Activated T-cell treated with anti-CD3 and anti-CD28 coated beads, Interleukin-2, amount 50 U/mL, for 72 hours (primary cell): ENCODE measurements at places on chromosomes 4 and X. TPM values are rescaled to one million over a fixed set of nuclear protein-coding genes. Genes with fewer than 3 reads are reported as not detected.

The GLUD2 gene
- 0.26 TPM for total RNA-seq

DNA sequence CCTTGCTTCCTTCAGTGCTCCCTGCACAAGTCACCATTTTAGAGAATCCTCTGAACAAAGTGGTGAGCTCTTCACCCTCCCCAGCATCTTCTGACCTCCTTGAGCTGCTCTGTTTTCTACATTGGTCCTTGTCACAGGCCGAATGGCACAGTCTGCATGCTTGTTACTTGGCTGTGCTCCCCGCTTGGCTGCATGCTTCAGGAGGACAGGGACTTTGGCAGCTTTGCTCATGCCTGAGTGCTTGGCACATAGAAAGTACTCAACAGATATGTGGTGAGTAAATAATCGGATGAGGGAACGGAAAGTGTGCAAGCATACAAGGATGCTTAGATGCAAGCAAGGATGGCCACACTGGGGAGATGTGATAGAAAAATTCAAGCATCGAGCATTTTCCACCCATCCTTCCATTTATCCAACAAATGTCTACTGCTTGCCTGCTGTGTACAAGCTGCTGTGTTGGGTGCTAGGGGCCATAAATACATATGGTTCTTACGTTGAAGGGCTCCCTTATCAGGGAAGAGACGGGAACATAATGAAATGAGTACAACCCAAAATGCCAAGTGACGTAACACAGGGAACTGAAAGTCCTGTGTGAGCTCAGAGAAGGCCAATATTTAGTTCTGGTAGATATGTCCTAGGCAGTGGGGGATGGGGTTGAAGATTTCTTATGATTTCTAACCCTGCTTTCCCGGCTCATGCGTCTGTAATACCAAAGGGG lies 31.2 kb downstream of the SLC2A9 start:
- H3K27me3 ChIP-seq = no peaks in the 10 kb centered on the region
- peaks cover 19% of the 10 kb centered on the region for H3K4me1 ChIP-seq
- DNase-seq = no peak
- peaks cover 3% of the 10 kb centered on the region for H3K36me3 ChIP-seq
- H3K27ac ChIP-seq = no peak overlapping the region
- no peak overlapping the region for H3K4me3 ChIP-seq

The SHISA3 gene
- 0.41 TPM for total RNA-seq

GRCh38 chrX:47176101-47176740 lies 17.4 kb upstream of the UBA1 start:
- DNase-seq = no peak
- H3K27me3 ChIP-seq = peaks cover 12% of the 10 kb centered on the region
- H3K4me3 ChIP-seq = no peak overlapping the region
- H3K36me3 ChIP-seq = peaks cover 3% of the 10 kb centered on the region

- peak overlapping the region; percentile 62 for H3K4me3 ChIP-seq
- peak overlapping the region; percentile 73 for H3K27ac ChIP-seq
- peaks cover 51% of the 10 kb centered on the region for H3K36me3 ChIP-seq
- no peaks in the 10 kb centered on the region for H3K27me3 ChIP-seq
- DNase-seq = no peak
- peaks cover 34% of the 10 kb centered on the region for H3K4me1 ChIP-seq
Observed at GRCh38 chr4:151103758-151104157, 4.3 kb downstream of the RPS3A start.

DNA sequence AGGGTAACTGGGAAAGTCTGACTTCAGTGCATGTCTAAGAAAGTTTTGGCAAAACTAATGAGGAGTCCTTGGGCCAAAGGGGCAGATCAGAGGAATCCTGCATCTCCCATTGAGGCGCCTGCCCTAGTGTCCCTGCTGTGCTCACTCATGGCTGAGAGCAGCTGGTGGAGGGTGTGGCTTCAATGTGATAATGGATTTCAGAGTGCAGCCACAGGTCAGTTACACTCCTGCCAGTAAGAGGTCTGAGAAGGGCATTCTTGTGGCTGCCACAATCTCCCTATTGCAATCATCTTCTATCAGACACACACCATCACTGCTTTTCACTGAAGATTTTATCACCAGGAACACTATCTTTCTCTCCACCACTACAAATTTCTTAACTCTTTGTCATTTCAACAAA lies 457.1 kb downstream of the MID1IP1 start:
- no peaks in the 10 kb centered on the region for H3K36me3 ChIP-seq
- H3K4me3 ChIP-seq = no peak overlapping the region
- H3K27ac ChIP-seq = no peak overlapping the region
- DNase-seq = no peak

DNA sequence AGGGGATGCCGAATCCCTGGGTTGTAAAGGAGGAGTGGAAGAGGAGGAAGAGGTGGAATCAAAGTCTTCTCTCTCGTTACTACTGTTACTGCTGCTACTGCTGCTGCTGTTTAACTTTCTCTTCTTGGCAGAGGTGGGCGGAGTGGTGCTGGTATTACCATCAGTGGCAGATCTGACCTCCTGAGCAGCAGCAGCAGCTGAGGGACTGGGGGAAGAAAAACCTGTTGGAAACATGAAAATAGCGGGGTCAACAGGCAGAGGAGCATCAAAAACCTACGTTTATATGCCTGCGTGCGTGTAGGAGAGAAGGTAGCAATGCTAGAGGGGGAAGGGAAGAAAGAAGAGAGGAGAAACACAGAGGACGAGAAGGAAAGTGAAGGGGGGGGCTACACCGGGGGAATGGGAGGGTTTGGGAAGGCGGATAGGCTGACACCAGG lies 339 bp downstream of the CUL4B start:
- H3K36me3 ChIP-seq = peaks cover 2% of the 10 kb centered on the region
- H3K27ac ChIP-seq = peak overlapping the region; percentile 98
- H3K4me3 ChIP-seq = peak overlapping the region; percentile 94
- H3K27me3 ChIP-seq = no peaks in the 10 kb centered on the region
- DNase-seq = peak; percentile 35

GRCh38 chr4:77950203-77950602 lies 87.6 kb downstream of the MRPL1 start:
- no peak overlapping the region for H3K4me3 ChIP-seq
- H3K36me3 ChIP-seq = peaks cover 6% of the 10 kb centered on the region
- H3K4me1 ChIP-seq = peaks cover 16% of the 10 kb centered on the region
- H3K27me3 ChIP-seq = no peaks in the 10 kb centered on the region

The HGFAC gene
- total RNA-seq = 0.62 TPM

- H3K36me3 ChIP-seq = peaks cover 7% of the 10 kb centered on the region
- H3K4me3 ChIP-seq = peak overlapping the region; percentile 98
- DNase-seq = no peak
- H3K27me3 ChIP-seq = peaks cover 32% of the 10 kb centered on the region
- peak overlapping the region; percentile 92 for H3K27ac ChIP-seq
Observed at GRCh38 chr4:40628888-40629287, 776 bp downstream of the RBM47 start.
